NCI-H2107 (cell line): ENCODE measurements at places on chromosomes 2 and 18.

- DNase-seq, result no peak
Observed at GRCh38 chr2:104768694-104769093, 85.2 kb upstream of the POU3F3 start.

GRCh38 chr18:58960946-58961722 lies 96.5 kb downstream of the ZNF532 start:
- no peak for DNase-seq

DNA sequence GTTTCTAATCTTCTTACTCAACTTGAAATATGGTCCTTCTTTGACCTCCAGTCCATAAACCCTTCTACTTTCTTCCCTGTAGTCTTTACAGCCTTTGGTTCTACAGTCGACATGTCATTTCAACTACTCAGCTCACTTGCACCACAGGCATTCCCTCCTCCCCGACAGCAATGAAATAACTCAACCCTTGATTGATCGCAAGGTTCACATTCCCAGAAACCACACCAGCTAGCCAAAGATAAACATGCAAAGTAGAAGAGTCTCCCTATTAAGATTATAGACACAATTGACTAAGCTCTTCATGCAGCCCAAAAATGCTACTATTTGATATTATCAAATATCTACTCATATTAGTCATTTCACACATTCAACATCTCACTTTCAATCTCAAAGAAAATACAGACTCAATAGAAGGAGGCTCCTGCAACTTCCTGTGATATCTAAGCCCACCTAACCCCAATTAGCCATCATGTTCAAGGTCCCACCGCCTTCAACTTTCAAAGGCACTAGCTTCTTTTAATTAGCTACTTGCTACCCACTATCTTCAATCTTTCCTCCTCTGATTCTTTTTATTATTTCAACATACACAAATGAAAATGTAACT lies 50.8 kb downstream of the RTTN start:
- no peak for DNase-seq

DNA sequence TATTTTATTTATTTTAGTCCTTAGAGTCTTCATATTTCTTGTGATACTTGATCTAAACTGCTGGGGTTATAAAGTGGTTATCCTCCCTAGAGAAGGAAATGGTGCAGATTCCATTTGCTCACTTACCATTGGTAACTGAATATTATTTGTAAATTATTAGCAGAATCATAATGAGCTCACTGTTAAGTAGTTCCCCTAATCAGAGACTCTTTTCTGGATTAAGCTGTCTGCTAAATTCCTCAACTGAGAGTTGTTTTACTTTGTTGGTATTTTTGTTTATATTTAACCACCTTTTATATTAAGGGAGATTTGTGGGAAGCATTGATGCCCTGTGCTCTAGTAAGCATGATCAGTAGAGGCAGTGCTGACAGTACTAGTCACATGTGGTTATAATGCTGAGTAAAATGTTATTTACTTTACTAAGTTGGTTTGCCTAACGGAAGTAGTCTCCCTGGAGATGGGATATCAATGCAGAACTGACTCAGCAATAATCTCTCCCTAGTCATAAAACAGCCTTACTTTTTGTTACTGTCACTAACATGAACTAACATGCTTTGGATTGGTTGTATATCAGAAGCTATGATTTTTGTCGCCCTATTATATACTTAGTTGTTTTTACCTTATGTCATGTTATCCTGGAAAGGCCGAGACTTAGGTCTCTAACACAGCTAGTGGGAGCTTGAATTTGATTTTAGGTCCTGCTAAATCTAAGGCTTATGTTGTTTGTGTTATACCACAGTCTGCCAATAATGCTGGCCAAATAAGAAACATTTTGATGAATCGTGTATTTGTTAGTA lies 166.7 kb downstream of the MCFD2 start:
- no peak for DNase-seq

DNA sequence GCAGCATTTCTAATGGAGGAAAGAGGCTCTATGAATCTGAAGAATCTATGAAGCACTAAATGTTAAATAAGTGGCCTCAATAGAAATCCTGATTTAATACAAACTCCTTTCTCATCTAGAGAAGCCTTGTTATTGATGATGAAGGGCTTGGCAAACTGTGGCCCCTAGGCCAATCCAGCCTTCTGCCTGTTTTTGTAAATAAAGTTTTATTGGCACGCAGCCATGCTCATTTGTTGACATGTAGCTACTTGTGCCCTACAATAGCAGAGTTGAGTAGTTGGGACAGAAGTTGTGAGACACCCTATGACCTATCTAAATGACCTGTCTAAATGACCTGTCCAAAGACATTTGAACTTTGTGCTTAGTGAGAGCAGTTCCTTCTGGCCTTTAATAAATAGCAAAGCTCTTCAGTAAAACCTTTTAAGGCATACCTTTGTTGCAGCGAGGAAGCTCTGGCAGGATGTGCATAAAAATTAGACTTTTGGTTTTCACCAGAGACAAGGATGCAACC lies 484.4 kb upstream of the SPRED2 start:
- DNase-seq, result no peak
